Mesenteric fat pad (tissue), 1 donor: ENCODE measurements at places on chromosomes 6 and 20. TPM values are rescaled to one million over a fixed set of nuclear protein-coding genes. Genes with fewer than 3 reads are reported as not detected.

- DNase-seq: no peak
These were observed 51.9 kb upstream of the SYNDIG1 start for GRCh38 chr20:24417485-24417884.

- no peak for DNase-seq
These were observed 128.8 kb downstream of the HUS1B start for GRCh38 chr6:527989-528673.

- DNase-seq: no peak
These were observed 3.9 kb downstream of the EYA4 start for GRCh38 chr6:133245007-133245406.

- no peak for DNase-seq
These were observed 64.6 kb downstream of the SNX5 start for GRCh38 chr20:17904027-17904426.

DNA sequence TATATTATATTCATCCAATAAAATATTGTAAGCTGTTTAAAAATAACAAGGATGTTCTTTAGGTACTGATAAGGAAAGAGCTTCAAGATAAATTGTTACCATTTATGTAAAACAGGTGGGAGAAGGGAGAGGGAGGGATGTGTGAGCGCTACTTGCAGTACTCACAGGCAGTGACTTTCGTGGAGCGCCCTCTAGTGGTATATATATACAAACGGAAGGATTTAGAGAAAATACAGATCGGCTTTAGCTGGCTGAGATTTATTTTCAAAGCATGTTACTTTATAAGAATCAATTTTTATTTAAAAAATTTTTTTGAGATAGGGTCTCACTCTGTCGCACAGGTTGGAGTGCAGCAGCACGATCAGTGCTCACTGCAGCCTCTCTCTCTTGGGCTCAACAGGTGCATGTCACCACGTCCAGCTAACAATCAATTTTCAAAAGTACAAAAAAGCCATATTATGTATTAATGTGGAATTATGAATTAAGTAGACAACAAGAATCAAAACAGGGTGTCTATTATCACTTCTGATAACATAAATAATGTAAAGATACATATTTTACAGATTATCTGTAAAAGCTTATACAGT is 3.3 kb upstream of the MOG start:
- DNase-seq: no peak

DNA sequence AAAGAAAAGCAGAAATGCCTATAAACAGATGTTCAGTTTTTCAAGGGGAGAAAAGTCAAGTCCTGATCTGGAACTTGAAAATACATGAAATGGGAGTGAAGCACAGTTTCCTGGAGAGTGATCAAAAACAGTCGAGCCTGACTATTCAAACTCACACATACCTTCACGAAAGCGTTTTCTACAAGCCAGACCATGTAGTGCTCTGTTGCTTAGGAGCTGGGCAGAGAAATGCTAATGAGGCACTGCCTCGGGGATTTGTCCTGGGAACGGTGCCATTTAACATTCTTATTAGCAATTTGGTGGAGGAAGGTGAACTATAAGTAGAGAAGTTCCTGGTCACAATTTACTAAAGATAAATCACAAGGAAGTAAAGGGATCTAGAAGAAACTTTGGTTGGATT is 5.9 kb downstream of the NHSL1 start:
- DNase-seq: no peak

CCR6 gene
- not detected for total RNA-seq

NKX2-2 gene
- not detected for total RNA-seq

DNA sequence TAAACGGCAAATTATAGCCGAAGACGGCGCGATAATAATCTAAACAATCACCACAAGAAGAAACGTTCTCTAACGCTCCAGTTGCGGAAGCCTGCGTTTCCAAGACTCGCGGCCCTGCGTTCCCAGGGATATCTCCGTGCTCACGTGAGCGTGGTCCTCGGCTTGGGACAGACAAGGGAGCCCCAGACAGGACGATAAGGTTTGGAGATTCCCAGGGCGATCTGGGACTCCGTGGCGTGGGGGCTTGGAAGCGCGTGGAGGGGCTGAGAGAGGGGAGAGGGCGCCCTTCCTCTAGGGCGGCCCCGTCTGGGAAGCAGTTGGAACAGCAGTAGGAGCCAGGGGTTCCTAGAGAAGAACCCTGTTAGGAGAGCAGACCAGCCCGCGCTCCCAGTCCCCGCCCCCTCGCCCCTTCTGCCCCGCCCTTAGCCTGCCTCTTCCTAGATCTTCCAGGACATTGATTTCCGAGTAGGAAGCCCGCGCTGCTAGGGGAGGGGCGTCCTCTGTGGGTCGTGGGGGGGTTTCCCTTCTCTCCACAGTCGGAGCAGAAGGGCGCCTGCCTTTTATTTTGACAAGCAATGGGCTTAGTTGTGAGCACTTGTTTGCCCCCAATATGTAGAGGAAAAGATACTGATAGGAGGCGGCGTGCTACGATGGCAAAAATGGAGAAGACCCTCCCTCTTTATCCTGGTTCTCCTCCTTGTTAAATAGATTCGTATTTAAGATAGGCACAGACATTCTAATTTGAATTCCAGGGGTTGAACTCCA is 10.6 kb downstream of the NRN1 start:
- DNase-seq: no peak

- DNase-seq: no peak
These were observed 224.9 kb upstream of the DTNBP1 start for GRCh38 chr6:15887491-15888461.

DNA sequence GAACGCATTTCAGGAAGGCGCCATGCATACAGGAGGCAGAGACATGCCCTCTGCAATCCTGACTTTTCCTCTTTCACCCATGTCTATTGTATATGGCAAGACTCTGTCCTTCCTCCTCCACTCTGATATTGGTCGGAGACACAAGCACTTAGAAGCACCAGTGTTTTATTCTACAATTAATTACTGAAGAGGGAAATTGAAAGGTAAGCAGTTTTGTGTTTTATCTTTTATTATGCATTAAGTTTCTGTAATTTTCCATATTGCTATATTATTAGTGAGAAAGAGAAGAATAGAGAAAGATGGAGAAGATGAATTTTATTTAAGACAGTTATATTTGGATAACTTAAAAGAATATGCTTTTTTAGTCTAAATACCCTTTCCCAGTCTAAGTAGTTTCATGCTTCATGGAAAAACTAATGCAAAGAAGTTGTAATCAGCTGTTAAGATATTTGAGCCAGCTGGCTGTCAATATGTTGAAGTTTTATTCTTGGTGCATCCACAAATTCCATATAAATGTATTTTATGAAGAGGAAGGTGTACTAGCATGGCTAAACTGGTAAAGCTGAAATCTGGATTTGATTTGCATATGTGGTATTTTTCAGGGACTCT is 13.6 kb downstream of the ARID1B start:
- no peak for DNase-seq

DNA sequence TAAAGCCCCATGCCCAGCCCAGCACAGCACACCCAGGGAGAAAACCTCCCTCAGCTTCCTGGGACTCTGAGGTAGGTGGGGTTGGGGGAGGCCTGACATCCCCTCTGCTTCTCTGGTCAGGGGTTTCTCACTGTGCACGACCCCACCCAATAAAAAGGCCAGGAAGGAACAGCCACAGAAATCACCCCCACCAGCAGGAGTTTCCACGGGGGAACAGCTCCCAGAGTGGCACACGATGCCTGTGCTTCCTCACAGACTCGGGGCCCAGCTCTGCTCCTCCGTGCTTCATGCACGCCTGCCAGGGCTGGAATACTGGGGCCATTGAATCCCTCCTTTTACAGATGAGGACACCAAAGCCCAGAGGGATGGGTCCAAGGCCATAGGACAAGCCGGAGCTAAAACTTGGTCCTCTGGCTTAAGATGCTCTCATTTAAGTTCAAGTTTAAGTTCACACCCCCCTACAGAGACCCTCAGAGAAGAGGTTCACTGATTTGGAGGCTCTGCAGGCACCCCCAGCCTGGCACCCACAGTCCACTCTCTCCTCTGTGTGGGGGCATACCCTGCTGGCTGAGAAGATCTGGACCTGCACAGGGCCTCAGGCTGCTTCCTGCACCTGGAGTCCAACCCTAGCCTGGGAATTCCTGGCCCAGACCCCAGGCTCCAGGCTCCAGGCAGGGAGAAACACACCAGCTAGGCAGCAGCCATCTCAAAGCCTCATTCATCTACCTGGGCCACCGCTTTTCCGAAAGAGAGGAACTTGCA is 14.3 kb downstream of the ACSS1 start:
- no peak for DNase-seq

MUC22 gene
- total RNA-seq: not detected

DNA sequence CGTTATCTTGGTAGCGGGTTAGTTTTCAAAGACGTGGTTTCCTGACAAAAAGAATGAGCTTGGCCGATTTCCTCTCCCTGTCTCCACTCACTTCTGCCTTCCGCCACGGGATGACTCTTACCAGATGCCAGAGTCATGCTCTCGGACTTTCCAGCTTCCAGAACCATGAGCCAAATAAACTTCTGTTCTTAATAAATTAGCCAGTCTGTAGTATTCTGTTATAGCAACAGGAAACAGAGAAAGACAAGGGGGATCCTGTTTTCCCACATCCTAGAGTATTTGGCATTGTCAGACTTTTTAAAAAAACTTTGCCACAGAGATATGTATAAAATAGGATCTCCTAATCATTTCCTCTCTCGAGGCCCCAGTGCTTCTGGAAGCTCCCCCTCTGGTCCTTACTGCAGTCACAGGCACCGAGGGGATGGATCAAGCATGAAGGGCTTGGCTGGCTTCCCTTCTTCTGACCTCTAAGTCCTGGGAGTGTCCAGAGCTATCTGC is 84.9 kb upstream of the NAA20 start:
- DNase-seq: no peak

HSPA12B gene
- total RNA-seq: 28.0 TPM

REM1 gene
- 2.7 TPM for total RNA-seq

MEP1A gene
- 0.35 TPM for total RNA-seq

DCDC2 gene
- not detected for total RNA-seq

GRCh38 chr6:42781796-42782688 is at the start of gene BICRAL:
Gene BICRAL (plus strand): TSS chr6:42782052. CDS start chr6:42822023, 39,971 bp downstream.
- DNase-seq: no peak

- no peak for DNase-seq
These were observed 31.2 kb downstream of the SYNE1 start for GRCh38 chr6:152605941-152606340.

- DNase-seq: no peak
These were observed 141.3 kb upstream of the ARG1 start for GRCh38 chr6:131431718-131432117.

RIPOR3 gene
- 19.7 TPM for total RNA-seq

DNA sequence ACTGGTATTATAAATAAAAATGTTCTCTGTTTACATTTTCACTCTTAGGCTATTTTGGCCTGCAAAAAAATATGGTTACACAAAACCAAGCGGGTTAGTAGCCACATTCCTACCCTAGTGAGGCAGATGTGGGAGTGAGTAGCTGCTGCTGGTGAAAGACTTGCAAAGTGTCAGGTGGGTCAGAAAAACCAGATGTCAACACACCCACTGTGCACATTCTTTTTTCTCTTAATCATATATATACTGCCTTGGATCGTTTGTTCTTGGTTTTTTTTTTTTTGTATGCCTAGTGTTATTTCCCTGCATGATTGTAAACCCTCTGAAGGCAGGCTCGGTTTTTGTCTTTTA is 68.0 kb upstream of the TFB1M start:
- no peak for DNase-seq

DNA sequence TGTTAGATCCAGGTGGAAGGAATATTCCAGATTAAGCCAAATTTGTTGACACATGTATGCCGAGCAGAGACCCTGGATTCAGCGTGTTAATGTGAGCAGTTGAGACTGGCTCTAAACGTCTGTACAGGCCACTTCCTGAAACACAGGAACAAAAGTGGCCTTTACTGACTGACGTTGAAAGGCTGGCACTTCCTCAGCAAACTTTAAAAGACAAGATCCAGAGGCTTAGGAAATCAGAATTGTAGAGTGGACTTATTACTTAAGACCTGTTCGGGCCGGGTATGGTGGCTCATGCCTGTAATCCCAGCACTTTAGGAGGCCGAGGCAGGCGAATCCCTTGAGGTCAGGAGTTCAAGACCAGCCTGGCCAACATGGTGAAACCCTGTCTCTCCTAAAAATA is 125.7 kb upstream of the ARID1B start:
- no peak for DNase-seq

DNA sequence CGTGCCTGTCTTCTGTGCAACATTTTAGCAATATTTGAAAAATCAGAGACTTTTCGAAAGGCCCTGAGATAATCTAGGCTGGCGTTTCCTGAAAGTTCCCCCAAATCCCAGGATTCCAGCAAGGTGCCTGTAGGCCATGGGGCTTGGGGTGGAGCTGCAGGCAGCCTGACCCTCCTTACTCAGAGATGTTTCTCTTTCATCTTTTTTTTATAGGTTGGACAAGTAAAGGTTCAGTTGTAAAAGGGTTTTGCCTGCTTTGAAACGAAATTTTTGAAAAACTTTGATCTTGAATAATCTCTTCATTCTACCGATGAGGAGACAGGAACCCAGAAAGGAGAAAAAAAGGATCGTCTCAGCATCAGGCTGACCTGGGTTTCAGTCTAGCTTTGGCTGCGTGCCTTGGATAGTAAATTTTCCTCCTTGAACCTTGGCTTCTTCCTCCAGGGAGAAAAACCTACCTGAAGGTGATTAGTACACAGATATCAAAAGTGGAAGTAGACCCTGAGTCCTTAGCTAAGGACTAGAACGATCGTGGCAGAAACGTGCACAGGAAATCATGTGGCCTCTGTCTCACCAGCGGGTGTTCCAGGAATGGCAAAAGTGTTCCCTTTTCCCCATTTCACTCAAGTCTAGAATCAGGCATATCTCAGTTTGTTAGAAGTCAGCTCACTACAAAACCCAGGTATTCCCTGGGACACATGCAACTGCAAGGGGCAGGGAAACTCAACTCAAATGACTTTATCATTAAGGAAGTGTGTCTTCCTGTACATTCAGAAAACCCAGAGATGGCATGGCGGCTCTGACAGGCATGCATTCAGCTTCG is 128.2 kb upstream of the PTPN1 start:
- no peak for DNase-seq

FUCA2 gene
- 64.7 TPM for total RNA-seq

MACROD2 gene
- total RNA-seq: 3.8 TPM

FLOT1 gene
- total RNA-seq: 190 TPM

DNA sequence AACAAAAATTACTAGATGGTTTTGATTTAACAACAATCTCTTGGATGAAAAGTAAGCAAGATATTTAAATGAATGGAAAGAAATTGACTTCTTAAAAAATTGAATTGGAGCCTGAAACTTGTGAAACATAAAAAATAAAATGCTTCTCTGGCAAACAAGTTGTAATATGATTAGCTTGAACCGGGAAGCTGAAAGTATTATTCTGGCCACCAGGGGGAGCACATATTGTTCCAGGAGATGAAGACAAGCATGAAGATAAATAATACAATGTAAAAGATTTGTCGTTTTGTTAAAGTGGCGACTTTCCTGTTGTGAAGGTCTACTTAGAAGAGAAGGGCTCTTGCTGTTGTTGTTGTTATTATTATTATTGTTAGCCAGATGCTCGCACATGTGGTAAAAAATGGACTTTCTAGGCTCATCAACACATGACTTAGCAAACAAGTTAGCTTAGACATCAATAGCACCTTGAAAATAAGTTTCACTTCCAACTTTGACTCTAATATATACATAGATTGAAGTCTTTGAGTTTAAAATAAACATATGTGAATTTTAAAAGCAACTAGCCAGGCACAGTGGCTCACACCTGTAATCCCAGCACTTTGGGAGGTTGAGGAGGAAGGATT is 14.2 kb downstream of the PAX1 start:
- no peak for DNase-seq

- DNase-seq: no peak
These were observed 424.6 kb upstream of the PTCHD4 start for GRCh38 chr6:48535582-48536009.
